B cell (primary cell): ENCODE measurements at places on chromosomes 16 and 17. TPM values are rescaled to one million over a fixed set of nuclear protein-coding genes. Genes with fewer than 3 reads are reported as not detected.

Gene RUNDC3A
- total RNA-seq, result not detected in 2 replicates

Gene KRTAP9-8
- not detected in 2 replicates for total RNA-seq

- no peaks in the 10 kb centered on the region for H3K4me1 ChIP-seq
- H3K4me3 ChIP-seq, result no peak overlapping the region
- no peaks in the 10 kb centered on the region for H3K36me3 ChIP-seq
- H3K27ac ChIP-seq, result no peak overlapping the region
These were observed 81.5 kb upstream of the DHX40 start for GRCh38 chr17:59483860-59484259.

DNA sequence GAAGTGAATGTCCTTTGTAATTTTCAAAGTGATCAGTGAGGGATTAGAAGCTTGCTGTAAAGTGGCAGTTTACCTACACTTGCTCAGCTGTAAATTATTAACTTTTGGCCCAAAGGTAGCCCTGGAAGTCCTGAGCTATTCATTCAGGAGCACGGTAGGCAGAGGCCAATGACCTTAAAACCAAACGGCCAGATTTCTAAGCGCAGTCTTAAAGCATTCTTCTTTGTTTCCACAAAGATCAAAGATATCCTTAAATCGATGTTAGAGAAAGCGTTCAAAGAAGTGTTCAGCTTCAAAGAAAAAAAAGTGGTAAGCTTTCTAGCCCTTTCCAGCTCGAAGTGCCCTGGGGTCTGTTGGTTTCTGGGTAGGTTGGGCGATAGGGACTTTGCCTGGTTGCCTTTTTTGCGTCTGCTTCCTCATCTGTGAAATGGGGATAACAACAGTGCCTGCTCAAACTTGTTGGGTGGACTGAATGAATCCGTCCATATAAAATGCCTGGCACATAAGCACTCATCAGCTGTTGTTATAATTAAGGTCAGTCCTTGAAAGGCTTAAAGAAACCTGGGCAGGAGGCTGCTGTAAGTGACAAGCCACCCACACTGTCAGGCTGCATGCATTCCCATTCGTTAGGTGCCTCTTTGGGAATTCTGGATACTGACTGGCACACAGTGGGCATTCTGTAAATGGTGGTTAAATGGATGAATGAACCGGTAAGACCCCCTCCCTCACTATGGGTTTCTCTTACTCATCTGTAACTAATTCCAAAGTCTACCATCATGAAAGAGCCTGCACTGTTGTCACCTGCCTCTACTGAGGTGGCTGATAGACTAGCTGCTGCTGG is 113.2 kb downstream of the PRKCA start:
- no peaks in the 10 kb centered on the region for H3K27me3 ChIP-seq
- H3K36me3 ChIP-seq, result no peaks in the 10 kb centered on the region
- H3K4me3 ChIP-seq, result no peak overlapping the region

- H3K36me3 ChIP-seq, result peaks cover 8% of the 10 kb centered on the region
- H3K4me1 ChIP-seq, result peaks cover 84% of the 10 kb centered on the region
- DNase-seq, result no peak
- H3K27ac ChIP-seq, result peak overlapping the region; percentile 34
- no peaks in the 10 kb centered on the region for H3K27me3 ChIP-seq
These were observed 11.3 kb upstream of the PECAM1 start for GRCh38 chr17:64401941-64402340.

DNA sequence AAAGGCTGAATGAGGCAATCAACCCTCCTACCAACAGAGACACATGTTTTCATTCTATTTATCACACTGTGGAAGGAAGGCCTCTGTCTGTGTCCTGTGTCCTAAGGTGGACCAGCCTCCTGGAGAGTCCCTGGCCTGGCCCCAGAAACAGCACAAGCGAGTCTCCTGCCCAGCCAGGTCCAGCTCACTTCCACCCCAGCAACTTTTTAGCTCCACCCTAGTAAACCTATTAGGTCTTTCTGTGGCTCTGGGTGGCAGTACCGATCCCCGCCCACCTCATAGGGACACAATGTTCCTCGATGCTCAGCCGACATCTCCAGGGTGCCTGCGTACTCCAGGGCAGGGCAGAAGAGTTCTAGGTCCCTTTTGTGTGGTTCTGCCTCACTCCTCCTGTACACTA is 10.7 kb downstream of the DRC3 start:
- H3K27ac ChIP-seq, result no peak overlapping the region
- no peak for DNase-seq
- no peaks in the 10 kb centered on the region for H3K4me1 ChIP-seq

DNA sequence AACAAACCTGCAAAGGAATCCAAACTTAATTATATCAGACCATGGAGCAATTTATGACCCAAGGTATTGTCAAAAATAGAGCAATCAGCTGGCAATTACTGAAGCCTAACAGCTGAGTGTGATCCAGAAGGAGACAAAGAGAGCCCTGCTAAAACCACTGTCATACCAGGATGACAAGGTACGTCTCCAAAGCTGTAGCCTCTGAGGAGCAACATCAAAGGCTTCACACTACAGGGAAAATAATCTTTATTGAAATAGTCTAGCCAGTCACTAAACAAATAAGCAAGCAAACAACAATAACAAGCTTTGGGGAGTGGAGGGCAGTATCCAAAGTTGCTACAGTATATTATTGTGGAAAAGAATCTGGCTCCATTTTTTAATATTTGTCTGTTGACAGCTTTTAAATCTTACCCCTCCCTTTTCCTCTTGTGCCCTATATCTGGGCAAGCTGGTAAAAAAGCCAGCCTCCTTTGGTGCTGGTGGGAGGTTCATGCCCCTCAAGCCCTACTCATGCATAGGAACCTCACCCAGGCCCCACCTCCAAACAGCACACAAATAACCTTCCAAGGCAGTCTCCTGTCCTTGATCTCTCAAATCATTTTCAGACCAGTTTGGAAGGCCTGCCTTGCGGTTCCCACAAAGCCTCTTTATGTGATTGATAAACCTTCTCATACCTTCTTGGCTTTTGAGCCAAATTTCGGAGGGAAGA is 73.7 kb downstream of the ITFG1 start:
- no peaks in the 10 kb centered on the region for H3K36me3 ChIP-seq
- peaks cover 6% of the 10 kb centered on the region for H3K4me1 ChIP-seq
- no peaks in the 10 kb centered on the region for H3K27me3 ChIP-seq
- no peak overlapping the region for H3K4me3 ChIP-seq

DNA sequence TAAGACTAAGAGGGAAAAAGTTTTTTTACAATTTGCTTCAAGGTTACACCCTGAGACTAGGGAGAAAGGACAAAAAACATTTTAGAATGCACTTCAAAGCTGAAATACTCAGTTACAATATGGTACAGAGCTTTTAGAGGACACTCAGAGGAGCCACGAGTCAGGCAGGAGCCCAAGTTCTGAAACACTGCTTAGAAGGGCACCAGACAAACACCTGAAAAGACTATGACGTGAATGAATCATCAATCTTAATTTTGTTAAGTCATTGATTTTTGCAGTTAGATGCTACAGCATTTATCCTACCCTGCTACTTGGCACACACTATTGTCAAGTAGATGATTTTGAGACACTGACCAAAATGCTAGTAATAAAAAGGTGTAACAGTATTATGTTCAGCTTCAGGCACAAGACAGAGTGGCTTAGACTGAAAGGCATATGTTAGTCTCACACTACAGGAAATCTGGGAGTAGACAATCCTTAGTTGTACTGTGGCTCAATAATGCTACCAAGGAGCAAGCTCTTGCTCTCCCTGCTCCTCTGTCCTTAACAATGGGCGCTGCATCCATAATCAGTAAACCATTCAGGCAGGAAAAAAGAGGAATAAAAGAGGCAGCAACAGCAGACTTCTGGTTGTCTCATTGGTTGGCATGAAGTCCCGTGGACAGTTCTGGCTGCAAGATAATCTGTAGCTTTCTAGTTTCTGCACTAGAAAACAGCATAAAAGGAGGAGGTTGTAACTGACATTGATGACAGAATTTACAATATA is 151.8 kb downstream of the ABCA8 start:
- no peaks in the 10 kb centered on the region for H3K36me3 ChIP-seq
- no peak for DNase-seq
- no peak overlapping the region for H3K4me3 ChIP-seq

GRCh38 chr16:85216522-85217375 is 104.5 kb upstream of the CIBAR2 start:
- H3K27ac ChIP-seq, result no peak overlapping the region
- no peak for DNase-seq
- H3K4me1 ChIP-seq, result no peaks in the 10 kb centered on the region

Gene OR2C1
- total RNA-seq, result 0.67 and 1.4 TPM in 2 replicates

- no peak for DNase-seq
- H3K27me3 ChIP-seq, result no peaks in the 10 kb centered on the region
- H3K4me3 ChIP-seq, result no peak overlapping the region
- no peaks in the 10 kb centered on the region for H3K4me1 ChIP-seq
These were observed 11.5 kb downstream of the TAC4 start for GRCh38 chr17:49836111-49837030.

Gene C17orf107
- 2.5 and 3.9 TPM in 2 replicates for total RNA-seq

GRCh38 chr16:14958323-14958600 is 16.6 kb upstream of the PDXDC1 start:
- H3K27me3 ChIP-seq, result peaks cover 3% of the 10 kb centered on the region
- no peak for DNase-seq
- no peak overlapping the region for H3K4me3 ChIP-seq
- H3K27ac ChIP-seq, result no peak overlapping the region

- H3K27ac ChIP-seq, result no peak overlapping the region
- no peak for DNase-seq
- no peaks in the 10 kb centered on the region for H3K4me1 ChIP-seq
- H3K36me3 ChIP-seq, result no peaks in the 10 kb centered on the region
These were observed 58.0 kb downstream of the ASIC2 start for GRCh38 chr17:33234930-33235685.

Gene GABARAPL2
- 84.8 and 84.9 TPM in 2 replicates for total RNA-seq

- no peaks in the 10 kb centered on the region for H3K36me3 ChIP-seq
- H3K27ac ChIP-seq, result no peak overlapping the region
These were observed 176.5 kb downstream of the SEC14L1 start for GRCh38 chr17:77317091-77317750.

- no peak overlapping the region for H3K27ac ChIP-seq
- peaks cover 28% of the 10 kb centered on the region for H3K4me1 ChIP-seq
- H3K36me3 ChIP-seq, result no peaks in the 10 kb centered on the region
- H3K27me3 ChIP-seq, result no peaks in the 10 kb centered on the region
These were observed 5.5 kb upstream of the RHBDF2 start for GRCh38 chr17:76506408-76507345.

- H3K27me3 ChIP-seq, result no peaks in the 10 kb centered on the region
- H3K36me3 ChIP-seq, result peaks cover 3% of the 10 kb centered on the region
- no peak overlapping the region for H3K27ac ChIP-seq
- H3K4me1 ChIP-seq, result no peaks in the 10 kb centered on the region
These were observed 78.1 kb downstream of the TIMM22 start for GRCh38 chr17:1074886-1075605.

GRCh38 chr17:68749349-68750207 is 148.4 kb upstream of the FAM20A start:
- H3K27ac ChIP-seq, result no peak overlapping the region
- H3K4me1 ChIP-seq, result no peaks in the 10 kb centered on the region
- H3K27me3 ChIP-seq, result no peaks in the 10 kb centered on the region
- no peaks in the 10 kb centered on the region for H3K36me3 ChIP-seq

DNA sequence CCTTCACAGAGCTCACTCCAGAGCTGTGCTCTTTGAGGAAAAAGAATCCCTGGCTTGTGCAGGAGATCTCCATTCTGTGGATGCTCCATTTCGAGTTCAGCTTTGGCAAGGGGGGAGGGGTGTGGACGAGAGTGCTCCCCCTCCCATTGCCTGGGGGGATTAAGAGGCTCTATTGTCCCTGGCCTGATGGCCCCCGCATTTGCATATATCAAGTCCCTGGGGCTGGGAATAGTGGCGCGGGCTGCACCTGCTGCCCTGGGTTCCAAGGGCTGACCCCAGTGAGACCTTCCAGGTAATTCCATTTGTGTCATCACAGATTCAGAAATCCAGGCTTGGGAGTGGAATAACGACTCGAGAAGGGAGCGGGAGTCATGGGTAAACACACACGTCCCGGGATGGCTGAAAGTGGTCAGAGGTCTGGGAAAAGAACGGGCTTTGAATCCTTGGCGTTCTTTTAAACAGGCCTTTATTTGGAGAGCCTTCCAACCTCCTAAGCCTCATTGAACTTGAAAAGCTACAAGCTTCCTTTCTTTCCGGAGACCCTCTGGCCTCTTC is 479.3 kb downstream of the HS3ST3B1 start:
- no peaks in the 10 kb centered on the region for H3K36me3 ChIP-seq
- H3K27me3 ChIP-seq, result no peaks in the 10 kb centered on the region
- no peaks in the 10 kb centered on the region for H3K4me1 ChIP-seq
- no peak for DNase-seq

Gene ANKFY1
- total RNA-seq, result 63.9 and 68.4 TPM in 2 replicates

DNA sequence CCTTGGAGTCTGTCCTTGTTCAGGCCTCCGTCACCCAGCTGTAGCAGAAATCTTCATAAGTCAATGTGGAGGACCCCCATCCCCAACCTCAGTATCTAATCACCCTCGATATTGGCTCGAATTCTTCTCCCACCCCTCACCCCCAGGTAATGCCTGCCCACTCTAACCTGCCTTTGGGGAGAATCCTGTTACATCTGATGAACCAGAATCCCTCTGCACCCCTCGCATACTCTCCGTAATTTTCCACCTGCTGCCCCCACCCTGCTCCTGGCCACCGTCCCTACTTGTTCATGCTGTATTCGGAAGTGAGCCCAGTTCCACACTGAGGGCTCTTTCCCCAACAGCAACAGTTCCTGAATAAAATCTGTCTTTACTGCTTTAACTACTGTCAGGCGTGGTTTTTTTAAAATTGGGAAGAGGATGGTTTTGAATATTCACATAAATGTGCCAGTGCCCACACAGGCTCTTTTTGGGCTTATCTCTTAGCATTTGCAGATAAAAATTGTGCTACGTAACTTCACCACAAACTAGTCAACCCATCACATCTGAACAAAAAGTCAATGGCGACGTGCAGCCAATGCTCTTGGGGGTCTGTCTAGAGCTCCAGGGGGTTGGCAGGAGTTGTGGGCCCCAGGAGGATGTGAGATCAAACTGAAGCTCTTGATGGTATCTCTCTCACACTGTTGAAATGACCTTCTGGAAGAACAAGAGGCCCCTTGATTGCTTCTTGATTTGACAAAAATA is 73.7 kb downstream of the NETO2 start:
- no peak overlapping the region for H3K4me3 ChIP-seq
- no peak overlapping the region for H3K27ac ChIP-seq
- DNase-seq, result no peak
- H3K36me3 ChIP-seq, result no peaks in the 10 kb centered on the region
- H3K4me1 ChIP-seq, result no peaks in the 10 kb centered on the region

DNA sequence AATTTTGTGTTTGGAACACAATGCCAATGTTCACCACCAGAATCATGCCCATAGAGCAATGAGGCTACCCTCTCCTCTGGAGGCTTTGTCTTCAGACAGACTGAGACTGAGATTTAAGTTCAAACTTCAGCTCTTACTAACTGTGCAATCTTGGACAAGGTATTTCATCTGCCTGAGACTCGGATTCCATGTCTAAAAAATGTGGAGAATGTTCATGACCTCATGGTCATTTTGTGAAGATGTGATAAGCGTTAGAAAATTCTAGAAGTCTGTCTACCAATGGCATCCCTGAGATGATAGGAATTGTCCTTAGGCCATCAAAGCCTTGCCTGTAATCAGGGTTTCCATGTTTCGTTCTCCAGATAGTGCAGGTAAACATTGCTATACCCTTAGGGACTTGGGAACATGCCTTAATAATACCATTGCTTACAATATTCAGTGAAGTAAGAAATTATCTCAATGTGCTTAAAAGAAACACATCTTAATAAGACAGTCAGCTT is 388.2 kb upstream of the MAF start:
- no peaks in the 10 kb centered on the region for H3K27me3 ChIP-seq
- no peak overlapping the region for H3K4me3 ChIP-seq
- no peaks in the 10 kb centered on the region for H3K36me3 ChIP-seq
- H3K4me1 ChIP-seq, result no peaks in the 10 kb centered on the region
- no peak overlapping the region for H3K27ac ChIP-seq
- DNase-seq, result no peak
